Activated T-cell treated with anti-CD3 and anti-CD28 coated beads, Interleukin-2, amount 50 U/mL, for 72 hours (primary cell): ENCODE measurements at places on chromosomes 3 and 15. TPM values are rescaled to one million over a fixed set of nuclear protein-coding genes. Genes with fewer than 3 reads are reported as not detected.
A peak's percentile ranks its signal among the peaks of the same experiment; 100 is the strongest.

- no peak for DNase-seq
Measured at GRCh38 chr3:40237889-40238571, 71.5 kb upstream of the EIF1B start.

GRCh38 chr3:180875124-180875698 is 37.3 kb upstream of the FXR1 start:
- DNase-seq: no peak

DNA sequence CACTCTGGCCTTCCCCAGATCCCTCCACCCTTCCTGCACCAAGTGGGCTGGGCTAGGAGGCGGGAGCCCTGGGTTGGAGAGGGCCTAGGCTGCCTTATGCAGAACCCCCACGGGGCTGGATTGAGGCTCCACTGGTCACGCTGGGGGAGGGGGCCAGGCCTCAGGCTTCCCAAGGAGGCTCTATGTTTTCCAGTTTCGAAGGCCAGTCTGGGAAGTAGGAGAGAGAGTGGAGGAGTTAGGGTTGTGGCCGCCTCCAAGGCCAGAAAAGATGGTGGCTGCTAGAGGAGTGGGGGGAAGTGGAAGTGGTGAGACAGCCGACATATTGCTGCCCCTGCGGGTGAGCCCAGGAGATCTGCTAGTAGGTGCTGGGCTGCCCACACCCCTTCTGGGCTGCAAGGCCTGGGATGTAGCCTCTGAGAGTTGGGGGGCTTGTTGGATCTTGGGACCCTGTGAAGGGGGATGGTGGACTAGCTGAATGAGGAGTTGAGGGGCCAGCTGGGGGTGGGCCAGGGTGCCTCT is 1.2 kb downstream of the GNAI2 start:
- DNase-seq: peak; percentile 51

The NR2E3 gene
- total RNA-seq: not detected

GRCh38 chr15:73841756-73842725 is 31.3 kb upstream of the TBC1D21 start:
- DNase-seq: no peak

GRCh38 chr3:18556503-18557135 is 131.5 kb upstream of the SATB1 start:
- DNase-seq: peak; percentile 89

The CHST2 gene
- 5.6 TPM for total RNA-seq

DNA sequence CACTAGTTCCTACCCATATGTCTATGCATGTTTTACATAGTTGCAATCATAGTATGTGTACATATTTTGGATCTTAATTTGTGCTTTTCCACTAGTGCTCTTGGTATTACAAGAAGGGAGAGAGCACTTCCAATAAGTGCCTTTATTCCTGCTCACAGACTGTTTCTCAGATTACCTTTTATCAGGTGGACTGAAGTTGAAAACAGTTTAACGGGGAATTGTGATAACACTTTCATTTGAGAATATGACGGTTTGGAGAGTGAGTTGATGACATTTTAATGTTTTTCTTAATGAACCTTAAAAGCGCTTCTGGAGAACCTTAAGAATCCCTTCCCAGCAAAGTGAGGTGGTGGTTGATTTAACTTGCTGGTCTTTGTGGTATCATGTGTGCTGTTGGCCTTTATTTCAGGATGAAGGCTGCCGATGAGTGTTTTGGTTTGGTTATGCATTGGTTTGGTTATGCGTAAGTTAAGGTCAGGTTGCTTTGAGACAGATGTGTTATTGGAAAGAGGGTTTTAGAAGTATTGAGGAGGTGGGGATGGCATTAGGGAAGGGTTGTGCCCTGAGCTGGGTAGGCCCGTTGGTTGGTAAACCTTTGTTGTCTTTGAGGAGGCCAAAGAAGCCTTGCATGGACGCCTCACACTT is 2.8 kb downstream of the EDEM1 start:
- peak; percentile 53 for DNase-seq

DNA sequence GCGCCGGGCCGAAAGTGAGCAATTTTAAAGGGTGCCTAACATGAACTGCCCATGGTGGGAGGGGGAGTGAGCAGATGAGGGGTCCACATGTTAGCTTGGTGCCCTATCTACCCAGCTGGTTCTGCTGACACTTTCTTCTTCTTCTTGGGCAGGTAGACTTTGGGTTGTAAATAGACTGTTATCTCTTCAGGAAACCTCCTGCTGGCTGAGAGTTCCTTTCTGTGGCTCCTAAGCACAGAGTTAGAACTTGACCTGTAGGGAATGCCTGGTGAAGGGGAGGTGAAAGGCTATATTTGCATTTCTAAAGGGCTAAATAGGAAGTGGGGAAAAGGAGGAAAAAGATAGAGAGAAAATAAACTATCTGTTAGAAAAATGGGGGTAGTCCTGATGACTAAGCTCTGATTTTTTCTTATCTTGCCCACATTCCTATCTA is 521.4 kb upstream of the TGFBR2 start:
- DNase-seq: no peak

The ANKRD34C gene
- not detected for total RNA-seq

The CDCP1 gene
- 1.2 TPM for total RNA-seq

The THRB gene
- not detected for total RNA-seq

The SERINC4 gene
- 0.23 TPM for total RNA-seq

DNA sequence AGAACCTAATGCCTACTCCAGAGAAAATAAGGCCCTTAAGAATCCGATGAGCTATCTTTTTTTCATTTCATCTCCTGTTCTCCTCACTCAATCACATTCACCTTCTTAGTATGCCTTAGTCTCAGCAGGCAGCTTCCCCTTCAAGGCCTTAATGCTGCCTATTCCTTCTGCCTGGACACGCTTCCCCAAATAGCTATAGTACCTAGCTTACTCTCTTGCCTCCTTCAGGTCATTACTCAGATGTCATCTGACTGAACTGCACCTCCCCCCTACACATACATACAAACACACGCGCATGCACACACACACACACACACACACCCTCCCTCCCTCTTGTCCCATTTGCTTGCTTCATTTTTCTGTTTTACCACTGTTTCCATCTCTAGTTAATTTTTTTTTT is 191.5 kb upstream of the MLF1 start:
- no peak for DNase-seq

DNA sequence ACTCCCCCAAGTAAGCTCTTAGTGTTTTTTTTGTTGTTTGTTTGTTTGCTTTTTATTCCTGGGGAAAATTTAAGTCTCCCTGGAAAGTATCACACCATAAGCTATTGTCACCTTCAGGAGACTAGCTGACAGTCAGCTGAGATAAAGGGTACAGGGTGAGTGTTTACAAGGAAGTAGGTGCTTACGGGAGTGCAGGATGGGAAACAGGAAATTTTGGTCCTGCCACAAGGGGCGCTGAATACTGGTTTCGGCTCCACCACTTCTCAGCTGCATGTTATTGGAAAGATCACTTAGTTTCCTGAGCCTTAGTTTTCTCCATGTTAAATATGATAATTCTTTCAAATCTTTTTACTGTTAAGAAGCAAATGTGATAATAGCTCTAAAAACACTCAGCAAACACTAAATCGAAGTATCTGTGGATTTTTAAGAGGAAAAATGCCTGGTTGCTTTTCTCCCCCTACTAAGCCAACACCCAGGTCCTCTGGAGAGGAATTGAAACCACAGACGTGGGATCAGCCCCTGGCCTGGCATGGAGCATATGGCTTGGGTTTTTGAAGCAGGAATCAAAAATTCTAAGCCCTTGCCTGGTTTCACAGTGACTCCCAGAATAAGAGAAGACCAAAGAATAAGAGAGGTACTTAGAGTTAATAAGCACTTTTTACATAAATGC is 90.7 kb downstream of the SCN11A start:
- peak; percentile 7 for DNase-seq

GRCh38 chr3:151452841-151453240 is 8.0 kb downstream of the IGSF10 start:
- DNase-seq: no peak

DNA sequence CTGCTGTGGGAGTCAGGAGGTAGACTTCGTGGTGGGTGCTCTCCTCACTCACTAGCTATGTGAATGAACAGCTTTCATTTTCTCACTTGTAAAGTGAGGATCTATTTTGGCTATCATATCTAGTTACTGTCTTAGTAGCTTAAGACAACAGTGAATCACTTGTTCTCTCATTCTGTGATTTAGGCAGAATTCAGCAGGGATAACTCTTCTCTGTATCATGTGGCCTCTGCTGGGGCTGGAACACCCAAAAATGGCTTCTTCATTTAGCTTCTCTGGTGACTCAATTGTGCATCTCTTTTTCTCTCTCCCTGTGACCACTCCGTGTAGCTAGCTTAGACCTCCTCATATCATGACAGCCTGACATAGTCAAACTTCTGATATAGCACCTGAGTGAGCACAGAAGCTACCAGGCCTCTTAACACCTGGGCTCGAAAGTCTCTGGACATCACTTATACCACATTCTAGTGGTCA is 68.4 kb downstream of the BFSP2 start:
- DNase-seq: no peak

GRCh38 chr15:34358367-34358766 is 8.6 kb downstream of the LPCAT4 start:
- DNase-seq: no peak

DNA sequence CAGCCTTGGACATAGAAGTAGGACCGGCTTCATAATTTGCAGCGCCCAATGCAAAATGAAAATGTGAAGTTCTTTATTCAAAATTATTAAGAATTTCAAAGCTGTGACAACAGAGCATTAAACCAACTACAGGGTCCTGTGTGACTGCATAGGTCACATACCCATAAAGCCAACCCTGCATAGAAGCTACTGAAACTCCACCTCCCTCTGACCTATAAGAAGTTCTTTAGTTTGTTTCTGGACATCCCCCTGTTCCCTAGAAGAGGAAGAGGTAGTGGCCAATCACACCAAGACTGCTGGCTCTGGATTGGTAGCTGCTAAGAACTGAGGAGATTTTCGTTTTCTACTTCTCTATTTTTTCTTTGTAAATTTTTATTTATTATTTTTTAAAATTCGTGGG is 9.0 kb upstream of the SELENOT start:
- DNase-seq: no peak

DNA sequence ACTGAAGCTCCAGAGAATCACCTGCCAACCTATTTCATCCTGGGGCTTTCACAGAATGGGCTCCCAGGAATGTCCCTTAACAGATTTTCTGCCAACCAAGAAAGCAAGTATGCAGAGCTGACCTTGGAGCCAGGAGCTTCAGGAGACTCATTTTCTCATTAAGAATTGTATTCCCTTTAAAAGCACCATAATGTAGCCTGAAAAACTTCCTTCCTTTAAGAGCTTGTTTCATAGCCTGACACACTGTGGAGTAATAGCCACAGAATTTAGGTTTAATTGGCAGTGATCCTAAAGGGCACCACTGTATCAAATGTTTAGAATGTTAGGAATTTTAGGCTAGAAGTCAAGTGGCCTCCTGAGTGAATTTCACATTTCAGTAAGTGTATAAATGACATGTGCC is 309.8 kb downstream of the GBE1 start:
- DNase-seq: no peak

The CYP8B1 gene
- not detected for total RNA-seq

The CCR3 gene
- total RNA-seq: not detected

DNA sequence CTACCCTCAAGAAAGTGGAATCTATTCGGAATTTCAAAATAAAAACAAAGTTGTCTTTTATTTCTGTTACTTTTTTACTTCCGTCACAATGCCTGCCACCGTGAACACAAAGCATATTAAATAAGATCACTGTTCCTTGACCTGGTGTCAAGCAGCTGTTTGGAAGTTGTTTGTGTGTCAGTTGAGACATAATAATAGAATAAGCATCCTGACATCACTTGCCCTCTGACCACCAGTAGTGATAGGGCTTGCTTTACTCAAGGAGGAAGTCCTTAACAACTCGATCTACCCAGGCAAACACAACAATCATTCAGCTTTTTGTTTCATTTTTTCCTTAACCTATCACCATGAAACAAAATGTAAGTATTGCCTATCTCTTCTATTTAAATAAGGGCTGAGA is 454.4 kb upstream of the RASGRP1 start:
- DNase-seq: no peak
